ENCODE measurements at places on chromosomes 2 and 18. TPM values are rescaled to one million over a fixed set of nuclear protein-coding genes. Genes with fewer than 3 reads are reported as not detected.

Gene ADGRF3
- 1.4 TPM for total RNA-seq

Gene ERFE
- not detected for total RNA-seq

Gene CELF4
- total RNA-seq, result not detected

Gene RAD51AP2
- not detected for total RNA-seq

Gene TRAPPC12
- total RNA-seq, result 61.4 TPM

Gene TUBB8B
- not detected for total RNA-seq

Gene RAB27B
- 0.31 TPM for total RNA-seq

Gene CXCR1
- total RNA-seq, result not detected

Gene UGT1A5
- total RNA-seq, result not detected

Gene MYO1B
- 15.6 TPM for total RNA-seq

Gene DNAJC5G
- 0.19 TPM for total RNA-seq

Gene CIB4
- total RNA-seq, result not detected

Gene GBX2
- not detected for total RNA-seq

Gene ZC3H6
- total RNA-seq, result 15.0 TPM

Gene FOXI3
- total RNA-seq, result not detected

Gene CAPN10
- 33.9 TPM for total RNA-seq

Gene FHOD3
- not detected for total RNA-seq

Gene FASTKD1
- total RNA-seq, result 41.6 TPM

Gene SEC11C
- 130 TPM for total RNA-seq

Gene BABAM2
- total RNA-seq, result 72.3 TPM

Gene NOP58
- 151 TPM for total RNA-seq

Gene SP5
- not detected for total RNA-seq

Gene SERPINB5
- total RNA-seq, result not detected

Gene EDAR
- total RNA-seq, result 0.31 TPM

Gene RFX8
- total RNA-seq, result 0.90 TPM

Gene L3MBTL4
- total RNA-seq, result 0.31 TPM

Gene SP9
- not detected for total RNA-seq

Gene GKN2
- not detected for total RNA-seq

Measured in activated CD4-positive, alpha-beta memory T cell treated with anti-CD3 and anti-CD28 coated beads for 36 hours (primary cell).